Osteoblast (primary cell): ENCODE measurements at places on chromosomes 1 and 21. TPM values are rescaled to one million over a fixed set of nuclear protein-coding genes. Genes with fewer than 3 reads are reported as not detected.
A peak's percentile ranks its signal among the peaks of the same experiment; 100 is the strongest.

DNA sequence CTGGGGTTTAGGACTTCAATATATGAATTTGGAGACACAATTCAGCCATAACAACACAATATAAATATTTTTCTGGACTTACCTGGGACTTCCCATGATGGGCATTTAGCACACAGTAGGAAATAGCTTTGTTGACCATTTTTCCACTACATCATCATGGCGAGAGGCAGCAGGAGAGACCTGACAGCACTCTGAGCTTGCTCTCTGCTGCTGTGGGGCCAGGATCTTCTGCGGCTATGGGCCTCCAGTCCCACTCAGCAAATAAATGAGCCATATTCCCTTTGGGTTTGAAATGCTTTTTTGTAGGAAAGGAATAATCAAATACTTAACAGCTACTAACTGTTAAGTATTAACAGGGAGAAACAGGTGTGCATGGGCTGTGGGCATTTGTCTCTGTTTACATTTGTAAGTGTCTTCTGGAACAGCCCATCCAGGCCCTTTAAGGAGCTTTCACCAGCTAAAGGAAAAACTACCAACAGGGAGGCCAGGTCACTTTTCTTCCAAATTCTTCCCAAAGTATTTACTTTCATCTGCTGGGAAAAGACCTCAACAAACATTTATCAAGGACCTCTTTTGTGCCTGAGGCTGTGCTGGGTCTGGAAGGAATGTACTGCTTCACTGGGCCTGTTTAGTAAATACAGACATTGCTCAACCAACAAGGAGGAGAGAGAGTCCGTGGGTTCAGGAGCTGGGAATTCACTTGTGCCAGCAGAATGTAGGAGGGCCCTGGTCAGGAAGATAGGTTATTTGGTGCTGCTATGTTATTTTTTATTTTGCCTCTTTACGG lies 133.2 kb downstream of the LRIG2 start:
- no peak for DNase-seq
- H3K27me3 ChIP-seq: peaks cover 11% of the 10 kb centered on the region
- no peaks in the 10 kb centered on the region for H3K36me3 ChIP-seq
- no peaks in the 10 kb centered on the region for H3K4me1 ChIP-seq

GRCh38 chr1:192977089-192977706 lies 82.0 kb downstream of the UCHL5 start:
- H3K36me3 ChIP-seq: no peaks in the 10 kb centered on the region
- H3K27ac ChIP-seq: no peak overlapping the region
- no peak for DNase-seq

DNA sequence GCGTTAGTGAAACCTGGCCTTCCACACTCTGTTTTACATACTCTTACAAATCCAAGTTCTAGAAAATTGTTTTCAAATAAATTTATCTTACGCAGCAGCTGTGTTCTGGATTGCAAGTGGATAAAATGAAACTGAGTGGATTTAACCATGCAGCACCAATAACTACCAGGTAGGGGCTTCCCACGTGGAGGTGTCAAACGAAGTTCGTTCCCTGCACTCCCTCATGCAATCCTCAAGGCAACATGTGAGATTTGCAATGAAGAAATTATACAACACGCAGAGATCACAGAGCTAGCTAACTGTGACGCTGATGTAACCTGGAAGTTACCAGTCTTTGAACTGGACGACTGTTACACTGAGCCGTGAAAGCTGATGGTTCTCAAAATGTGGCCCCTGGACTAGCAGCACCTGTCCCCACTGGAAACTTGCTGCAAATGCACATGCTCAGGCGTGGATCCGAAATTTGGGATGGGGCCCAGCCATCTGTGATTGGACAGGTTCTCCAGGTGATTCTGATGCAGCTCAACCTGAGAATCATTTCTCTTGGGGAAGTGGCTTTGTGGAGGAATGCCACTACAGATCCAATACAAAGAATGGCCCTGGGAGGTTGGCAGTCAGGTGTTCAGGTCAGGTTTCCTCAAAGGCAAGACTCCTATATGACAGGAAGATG lies 36.3 kb downstream of the RSPH1 start:
- no peaks in the 10 kb centered on the region for H3K4me1 ChIP-seq
- H3K36me3 ChIP-seq: no peaks in the 10 kb centered on the region
- H3K4me3 ChIP-seq: no peak overlapping the region
- DNase-seq: no peak
- H3K27me3 ChIP-seq: no peaks in the 10 kb centered on the region

WNT2B gene
- 1.5 and 2.2 TPM in 2 replicates for total RNA-seq

FCRL1 gene
- not detected in 2 replicates for total RNA-seq

DNA sequence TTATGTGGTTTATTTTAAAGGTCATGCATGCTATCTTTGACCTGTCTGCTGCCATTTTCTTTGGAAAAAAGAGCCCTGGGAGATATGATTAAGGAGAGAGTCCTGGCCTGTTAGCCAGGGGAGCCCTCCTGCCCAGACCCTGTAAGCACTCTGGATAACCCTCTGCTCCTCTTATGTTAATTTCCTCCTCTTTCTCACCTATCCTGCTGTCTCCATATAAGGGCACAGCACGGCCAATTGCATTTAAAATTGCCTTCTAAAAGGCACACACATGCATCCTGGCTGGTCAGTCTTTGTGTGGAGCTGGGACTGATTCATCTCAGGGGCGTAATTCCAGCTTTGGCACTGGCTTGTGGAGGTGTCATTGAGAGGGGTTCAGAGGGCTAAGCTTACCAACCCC lies 158.9 kb downstream of the ST6GALNAC5 start:
- no peak overlapping the region for H3K4me3 ChIP-seq
- H3K4me1 ChIP-seq: no peaks in the 10 kb centered on the region
- no peak for DNase-seq
- peaks cover 21% of the 10 kb centered on the region for H3K27me3 ChIP-seq

NUP210L gene
- under 0.01 TPM in 2 replicates for total RNA-seq

GRCh38 chr1:3016641-3017439 lies 4.4 kb upstream of the ACTRT2 start:
- no peaks in the 10 kb centered on the region for H3K27me3 ChIP-seq
- peak; percentile 80 for DNase-seq
- no peak overlapping the region for H3K4me3 ChIP-seq
- no peaks in the 10 kb centered on the region for H3K4me1 ChIP-seq

DNA sequence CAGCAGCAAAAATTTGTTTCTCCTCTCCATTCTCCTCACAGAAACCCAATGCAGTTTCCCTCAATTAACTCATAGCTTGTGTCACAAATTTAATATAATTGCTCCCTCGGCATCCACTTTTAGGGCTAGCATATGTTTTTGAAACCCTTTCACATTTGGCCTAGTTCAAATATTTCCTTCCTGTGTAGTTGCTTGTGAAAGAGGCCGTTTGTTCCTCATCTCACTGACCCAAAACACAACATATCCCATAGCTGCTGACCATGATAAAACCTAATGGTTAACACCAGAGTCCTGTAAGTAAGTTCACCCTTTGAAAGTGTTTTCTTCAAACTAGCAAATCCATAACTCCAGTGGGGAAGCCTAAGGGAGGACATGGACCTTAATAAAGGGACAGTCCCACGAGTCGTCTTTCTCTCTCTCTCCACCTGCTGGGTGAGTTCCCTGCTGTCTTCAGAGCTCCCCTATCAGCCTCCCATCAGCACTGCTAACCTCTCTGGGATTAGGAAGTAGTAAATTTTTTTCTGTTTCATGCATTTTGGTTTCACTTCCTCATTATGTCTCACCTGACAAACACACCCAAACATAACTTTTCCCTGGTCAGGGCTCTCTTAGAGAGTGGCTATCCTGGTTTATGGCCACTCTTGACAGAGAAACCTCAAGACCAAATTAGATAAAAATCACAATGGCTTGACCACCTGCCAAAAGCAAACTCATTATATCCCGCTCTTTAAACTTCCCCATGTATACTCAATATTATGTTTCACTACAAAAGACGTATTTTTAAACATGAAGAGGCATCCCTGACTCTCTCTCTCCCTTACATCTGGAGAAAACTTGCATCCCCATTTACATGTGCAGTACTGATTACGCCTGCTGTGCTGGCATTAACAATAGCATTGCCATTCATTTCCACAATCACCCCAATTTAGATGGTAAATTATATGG lies 177.7 kb upstream of the HP1BP3 start:
- peaks cover 11% of the 10 kb centered on the region for H3K36me3 ChIP-seq
- H3K27ac ChIP-seq: no peak overlapping the region
- DNase-seq: no peak
- no peaks in the 10 kb centered on the region for H3K4me1 ChIP-seq
- H3K4me3 ChIP-seq: no peak overlapping the region
- no peaks in the 10 kb centered on the region for H3K27me3 ChIP-seq

DNA sequence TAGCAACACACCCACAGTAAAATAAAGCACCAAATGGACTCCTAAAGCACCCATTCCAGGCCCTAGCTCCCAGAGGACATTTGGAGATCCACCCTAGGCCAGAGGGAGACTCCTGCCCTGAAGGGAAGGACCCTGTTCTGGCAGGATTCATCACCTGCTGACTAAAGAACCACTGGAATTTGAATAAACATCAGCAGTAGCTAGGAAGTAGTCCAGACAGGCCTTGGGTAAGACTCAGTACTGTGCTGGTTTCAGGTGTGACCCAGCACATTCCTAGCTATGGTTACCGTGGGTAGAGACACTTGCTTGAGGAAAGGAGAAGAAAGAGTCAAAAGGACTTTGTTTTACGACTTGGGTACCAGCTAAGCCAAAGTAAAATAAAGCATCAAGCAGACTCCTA lies 92.7 kb upstream of the LRRC7 start:
- no peak for DNase-seq
- no peaks in the 10 kb centered on the region for H3K36me3 ChIP-seq
- H3K4me1 ChIP-seq: no peaks in the 10 kb centered on the region
- no peaks in the 10 kb centered on the region for H3K27me3 ChIP-seq

DNA sequence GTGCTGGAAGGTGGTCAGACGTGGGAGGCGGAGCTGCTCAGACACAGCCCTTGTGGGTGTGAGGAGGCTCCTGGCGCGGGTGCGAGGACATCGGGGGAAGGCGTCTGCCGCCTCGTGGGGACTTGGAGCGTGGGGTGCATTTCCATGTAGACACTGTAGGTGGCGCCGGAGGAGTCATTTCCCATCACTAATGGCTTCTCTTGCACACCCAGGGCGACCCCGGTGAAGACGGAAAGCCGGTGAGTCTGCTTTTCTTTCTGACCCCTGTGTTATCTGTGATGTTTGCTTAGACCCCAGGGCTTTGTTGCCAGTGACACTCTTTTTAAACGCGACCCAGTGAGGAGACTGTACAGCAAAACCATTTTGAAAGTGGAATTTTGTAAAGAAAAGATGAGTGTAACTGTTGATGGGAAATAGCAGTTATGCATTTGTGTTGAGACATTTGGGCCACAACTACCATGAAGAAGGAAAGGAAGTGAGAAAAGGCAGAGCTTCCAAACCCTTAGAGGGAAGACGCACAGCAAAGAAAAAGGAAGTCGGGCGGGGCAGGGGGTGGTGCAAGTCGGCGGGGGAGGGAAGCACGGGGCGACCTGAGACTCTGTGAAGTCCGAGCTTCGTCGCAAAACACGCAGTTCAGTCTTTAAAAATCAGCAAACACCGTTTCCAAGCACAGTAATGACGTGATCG lies 64.0 kb downstream of the SLC19A1 start:
- no peaks in the 10 kb centered on the region for H3K27me3 ChIP-seq
- peaks cover 3% of the 10 kb centered on the region for H3K4me1 ChIP-seq
- no peaks in the 10 kb centered on the region for H3K36me3 ChIP-seq
- H3K4me3 ChIP-seq: peak overlapping the region; percentile 65
- peak overlapping the region; percentile 37 for H3K27ac ChIP-seq
- DNase-seq: peak; percentile 97

AJAP1 gene
- total RNA-seq: 0.29 and 1.1 TPM in 2 replicates

SYT2 gene
- under 0.01 TPM in 1 of 2 replicates, not detected in the other for total RNA-seq

GRCh38 chr1:75132242-75132811 lies 1.9 kb upstream of the LHX8 start:
- H3K4me1 ChIP-seq: no peaks in the 10 kb centered on the region
- no peak overlapping the region for H3K27ac ChIP-seq
- H3K36me3 ChIP-seq: no peaks in the 10 kb centered on the region

DNA sequence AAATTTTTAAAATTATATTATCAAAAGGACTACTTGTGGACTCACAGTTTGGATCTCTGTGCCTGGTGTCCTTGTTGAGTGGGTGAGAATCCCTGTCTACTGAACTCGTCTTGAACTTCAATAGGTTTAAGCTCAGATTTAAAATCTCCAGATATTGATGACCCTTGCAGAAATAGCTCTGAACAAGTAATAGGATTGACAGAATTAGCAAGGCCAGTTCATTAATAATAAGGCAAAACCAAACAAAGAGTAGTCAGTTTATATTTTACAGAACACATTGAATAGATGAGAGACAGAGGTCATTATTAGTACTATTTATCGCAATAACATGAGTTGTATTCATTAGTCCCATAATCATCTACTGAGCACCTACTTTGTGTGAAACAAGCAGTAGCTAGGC lies at the start of gene PDC:
TSS of gene PDC (minus strand) at position 101 of the 400 bp plus-strand sequence. CDS start 11,655 bp downstream, outside the sequence.
- no peak for DNase-seq
- H3K27ac ChIP-seq: no peak within 1 kb of the TSS
- no peak within 1 kb of the TSS for H3K4me3 ChIP-seq
- H3K36me3 ChIP-seq: no peaks in the 10 kb centered on the region
- H3K4me1 ChIP-seq: peaks cover 8% of the 10 kb centered on the region

GRCh38 chr21:37253991-37254390 lies 13.1 kb downstream of the VPS26C start:
- no peaks in the 10 kb centered on the region for H3K36me3 ChIP-seq
- DNase-seq: no peak

- no peaks in the 10 kb centered on the region for H3K4me1 ChIP-seq
- no peaks in the 10 kb centered on the region for H3K27me3 ChIP-seq
- H3K36me3 ChIP-seq: peaks cover 17% of the 10 kb centered on the region
- no peak overlapping the region for H3K27ac ChIP-seq
Observed at GRCh38 chr1:212007886-212008285, 27.5 kb downstream of the INTS7 start.

GRCh38 chr1:235782601-235783000 lies 84.1 kb downstream of the LYST start:
- peaks cover 13% of the 10 kb centered on the region for H3K4me1 ChIP-seq
- H3K27me3 ChIP-seq: no peaks in the 10 kb centered on the region
- peak overlapping the region; percentile 33 for H3K27ac ChIP-seq
- DNase-seq: no peak
- no peak overlapping the region for H3K4me3 ChIP-seq

DNA sequence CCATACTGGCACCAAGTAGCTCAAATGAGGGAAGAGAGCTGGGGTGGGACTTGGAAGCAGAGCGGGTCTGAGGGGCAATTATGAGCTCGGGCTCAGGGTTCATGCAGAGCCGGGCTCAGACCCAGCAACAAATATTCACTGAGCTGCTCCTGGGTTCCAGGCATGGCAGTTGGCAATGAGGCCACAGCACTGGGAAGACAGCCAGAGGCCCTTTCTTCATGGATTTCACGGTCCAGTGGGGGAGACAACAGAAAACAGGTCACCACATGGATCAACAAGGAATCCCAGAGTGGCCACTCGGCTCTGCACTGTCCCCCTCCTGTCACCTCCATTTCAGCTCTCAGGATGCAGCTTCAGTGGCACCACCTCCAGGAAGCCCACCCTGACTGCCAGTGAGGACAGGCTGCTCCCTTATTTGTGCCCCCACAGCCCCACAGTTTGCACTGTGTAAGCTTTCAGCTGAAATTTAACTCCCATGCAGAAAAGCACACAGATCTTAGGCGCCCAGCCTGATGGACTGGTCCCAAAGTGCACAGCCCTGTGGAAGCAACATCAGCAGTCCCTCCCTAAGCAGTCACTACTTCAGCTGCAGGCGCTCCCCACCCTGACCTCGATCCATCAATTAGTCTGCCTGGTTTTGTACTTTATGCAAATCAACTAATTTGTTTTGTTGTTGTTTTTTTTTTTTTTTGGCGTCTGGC lies 22.4 kb downstream of the ARHGEF19 start:
- H3K36me3 ChIP-seq: no peaks in the 10 kb centered on the region
- peaks cover 11% of the 10 kb centered on the region for H3K4me1 ChIP-seq
- H3K27ac ChIP-seq: no peak overlapping the region
- DNase-seq: no peak
- no peak overlapping the region for H3K4me3 ChIP-seq

GRCh38 chr1:66247415-66248208 lies 286.3 kb upstream of the SGIP1 start:
- no peak for DNase-seq
- H3K36me3 ChIP-seq: no peaks in the 10 kb centered on the region
- H3K27me3 ChIP-seq: no peaks in the 10 kb centered on the region
- H3K4me1 ChIP-seq: peaks cover 19% of the 10 kb centered on the region
